ENCODE measurements at places on chromosomes 13 and 19. TPM values are rescaled to one million over a fixed set of nuclear protein-coding genes. Genes with fewer than 3 reads are reported as not detected.

AZU1 gene
- not detected for total RNA-seq

- no peaks in the 10 kb centered on the region for H3K27me3 ChIP-seq
- no peaks in the 10 kb centered on the region for H3K36me3 ChIP-seq
- no peak overlapping the region for H3K4me3 ChIP-seq
- DNase-seq = peak; percentile 45
Measured at GRCh38 chr13:92355213-92355612, 871.4 kb upstream of the GPC6 start.

DNA sequence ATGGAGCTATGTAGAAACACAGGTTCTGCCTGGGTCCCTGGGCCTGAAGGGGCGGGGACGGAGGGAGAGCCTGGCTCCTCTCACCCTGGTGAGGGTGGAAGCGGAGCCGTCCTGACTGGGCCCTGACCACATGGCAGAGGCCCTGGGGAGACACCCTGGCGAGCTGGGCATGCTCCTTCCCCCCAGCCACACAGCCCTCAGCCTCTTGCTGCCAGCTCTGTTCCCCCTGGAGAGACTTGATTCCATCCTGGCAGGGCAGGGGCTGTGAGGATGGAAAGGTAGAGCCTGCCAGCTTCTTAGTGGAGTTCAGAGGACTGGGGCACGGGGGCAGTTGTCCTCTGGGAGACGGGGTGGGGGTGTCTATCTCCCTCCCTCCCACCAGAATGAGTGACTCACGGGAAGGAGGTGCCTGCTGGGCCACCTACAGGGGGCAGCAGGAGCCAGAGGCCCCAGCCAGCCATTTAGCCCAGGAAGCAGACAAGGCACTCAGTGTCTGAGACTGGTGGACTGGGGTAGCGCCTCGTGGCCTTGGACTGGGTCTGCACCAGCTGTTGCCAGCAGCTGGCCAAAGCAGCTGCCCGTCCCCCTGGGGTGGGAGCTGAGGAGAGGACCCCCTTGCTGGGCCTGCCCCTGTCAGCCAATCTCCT, 22.8 kb upstream of the RNF17 start:
- H3K27me3 ChIP-seq = no peaks in the 10 kb centered on the region
- no peak for DNase-seq
- no peaks in the 10 kb centered on the region for H3K36me3 ChIP-seq
- H3K27ac ChIP-seq = no peak overlapping the region
- H3K4me1 ChIP-seq = no peaks in the 10 kb centered on the region
- H3K4me3 ChIP-seq = no peak overlapping the region

- H3K36me3 ChIP-seq = no peaks in the 10 kb centered on the region
- peak overlapping the region; percentile 84 for H3K27ac ChIP-seq
- DNase-seq = no peak
- peak overlapping the region; percentile 33 for H3K4me3 ChIP-seq
Measured at GRCh38 chr19:38304352-38304865, 358 bp downstream of the C19orf33 start.

- H3K4me3 ChIP-seq = no peak overlapping the region
- no peaks in the 10 kb centered on the region for H3K27me3 ChIP-seq
- H3K27ac ChIP-seq = peak overlapping the region; percentile 89
- DNase-seq = no peak
Measured at GRCh38 chr13:30107521-30108136, 199.7 kb downstream of the KATNAL1 start.

DNA sequence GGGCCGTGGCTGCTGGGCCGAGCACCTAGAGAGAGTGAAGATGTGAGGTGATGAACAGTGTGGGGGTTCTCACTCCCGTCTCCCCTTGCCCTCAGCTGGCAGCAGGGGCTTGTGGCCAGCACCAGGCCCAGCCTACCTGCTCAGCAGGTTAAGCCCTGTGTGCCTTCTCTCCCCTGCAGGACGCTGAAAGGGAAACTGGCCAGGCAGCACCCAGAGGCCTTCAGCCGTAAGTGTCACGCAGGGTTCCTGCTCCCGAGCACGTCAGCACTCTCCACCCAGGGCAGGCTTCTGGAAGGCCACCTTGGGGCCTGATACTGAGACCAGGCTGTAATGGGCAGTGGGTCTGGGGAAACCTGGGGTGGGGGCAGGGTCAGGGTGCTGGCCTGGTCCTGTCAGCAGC, 4.7 kb upstream of the UBA52 start:
- no peaks in the 10 kb centered on the region for H3K27me3 ChIP-seq
- DNase-seq = no peak
- H3K4me1 ChIP-seq = no peaks in the 10 kb centered on the region
- H3K36me3 ChIP-seq = peaks cover 2% of the 10 kb centered on the region
- H3K4me3 ChIP-seq = no peak overlapping the region

- no peaks in the 10 kb centered on the region for H3K36me3 ChIP-seq
- H3K27me3 ChIP-seq = no peaks in the 10 kb centered on the region
- no peak overlapping the region for H3K4me3 ChIP-seq
- no peak for DNase-seq
- H3K4me1 ChIP-seq = peaks cover 52% of the 10 kb centered on the region
Measured at GRCh38 chr13:110449219-110450015, 112.1 kb downstream of the RAB20 start.

All from Caco-2 (cell line).